ENCODE measurements at places on chromosomes 1 and 21. TPM values are rescaled to one million over a fixed set of nuclear protein-coding genes. Genes with fewer than 3 reads are reported as not detected.

DNA sequence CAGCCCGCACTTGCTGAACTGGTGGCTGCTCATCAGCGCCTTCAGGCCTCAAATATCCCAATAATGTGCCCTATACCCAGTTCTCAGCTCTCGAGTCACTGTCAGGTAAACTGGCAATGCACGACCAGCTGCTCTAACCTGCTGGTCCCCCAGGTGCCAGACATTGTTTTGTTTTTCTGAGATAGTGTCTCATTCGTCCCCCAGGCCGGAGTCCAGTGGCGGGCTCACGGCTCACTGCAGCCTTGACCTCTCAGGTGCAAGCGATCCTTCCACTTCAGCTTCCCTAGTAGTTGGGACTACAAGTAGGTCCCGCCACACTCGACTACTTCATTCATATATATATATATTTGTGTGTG, 1.0 kb upstream of the NADK start:
- H3K27ac ChIP-seq: peak overlapping the region; percentile 82
- DNase-seq: no peak
- H3K4me3 ChIP-seq: peak overlapping the region; percentile 86
- H3K27me3 ChIP-seq: no peaks in the 10 kb centered on the region

DNA sequence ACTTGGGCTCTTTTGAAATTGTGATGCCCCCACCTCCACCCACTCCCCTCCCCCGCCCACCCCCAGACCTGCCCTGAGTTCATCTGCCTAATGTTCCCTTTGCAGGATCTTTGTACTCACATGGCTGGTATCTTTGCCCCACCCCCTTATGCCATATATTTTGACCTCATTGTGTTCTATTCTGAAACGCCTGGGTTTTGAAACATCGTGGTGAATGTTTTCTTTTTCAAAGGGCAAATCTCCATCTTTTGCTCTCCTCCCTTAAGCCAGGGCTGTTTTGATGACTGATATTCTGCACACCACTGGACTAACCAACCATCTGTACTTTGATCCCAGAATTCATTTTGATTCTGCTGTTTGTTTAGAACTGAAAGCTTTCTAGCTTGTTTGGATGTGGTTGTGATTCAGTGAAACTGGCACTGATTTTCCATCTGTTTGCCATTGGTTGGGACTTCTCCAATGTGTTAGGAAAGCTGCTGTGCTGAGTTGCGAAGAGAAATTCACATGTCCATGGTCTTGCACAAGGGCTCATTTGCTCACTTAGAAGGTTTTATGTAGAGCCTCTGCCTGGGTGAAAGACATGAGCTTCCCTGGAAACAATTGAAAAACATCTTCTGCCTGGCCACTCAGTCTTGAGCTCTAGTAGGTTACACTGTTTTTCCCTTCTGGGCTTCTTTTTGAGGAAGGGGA, 16.5 kb downstream of the SMAP2 start:
- peak overlapping the region; percentile 75 for H3K27ac ChIP-seq
- DNase-seq: no peak
- no peaks in the 10 kb centered on the region for H3K36me3 ChIP-seq

- no peak overlapping the region for H3K4me3 ChIP-seq
- H3K27me3 ChIP-seq: no peaks in the 10 kb centered on the region
- H3K4me1 ChIP-seq: no peaks in the 10 kb centered on the region
- H3K36me3 ChIP-seq: no peaks in the 10 kb centered on the region
- H3K27ac ChIP-seq: no peak overlapping the region
These were observed 407.3 kb downstream of the USP25 start for GRCh38 chr21:16137106-16137505.

TTLL7 gene
- total RNA-seq: 16.2 TPM

- H3K4me3 ChIP-seq: no peak overlapping the region
- H3K36me3 ChIP-seq: no peaks in the 10 kb centered on the region
- H3K4me1 ChIP-seq: peaks cover 34% of the 10 kb centered on the region
- DNase-seq: no peak
- H3K27ac ChIP-seq: no peak overlapping the region
These were observed 75.0 kb downstream of the XCL2 start for GRCh38 chr1:168468822-168469221.

DNA sequence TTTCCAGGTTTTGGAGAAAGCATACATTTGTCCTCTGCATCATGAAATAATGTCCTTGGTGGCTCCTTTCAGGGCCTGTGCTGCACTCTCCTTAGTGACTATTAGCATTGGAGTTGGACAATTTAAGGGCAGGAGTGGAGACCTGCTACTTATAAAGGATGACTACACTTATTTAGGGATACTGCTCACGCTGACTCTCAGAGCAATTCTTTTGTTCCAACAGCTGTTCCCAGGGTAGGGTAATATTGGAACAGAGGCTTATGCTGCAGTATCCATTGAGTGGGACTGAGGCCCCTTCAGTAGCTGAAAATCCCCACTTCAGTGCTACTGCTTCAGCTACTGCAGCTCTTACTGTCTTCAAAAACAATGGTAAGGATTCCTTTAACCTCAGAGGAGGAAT, 84.6 kb downstream of the GPR88 start:
- no peak for DNase-seq
- H3K27me3 ChIP-seq: no peaks in the 10 kb centered on the region
- no peak overlapping the region for H3K27ac ChIP-seq

DNA sequence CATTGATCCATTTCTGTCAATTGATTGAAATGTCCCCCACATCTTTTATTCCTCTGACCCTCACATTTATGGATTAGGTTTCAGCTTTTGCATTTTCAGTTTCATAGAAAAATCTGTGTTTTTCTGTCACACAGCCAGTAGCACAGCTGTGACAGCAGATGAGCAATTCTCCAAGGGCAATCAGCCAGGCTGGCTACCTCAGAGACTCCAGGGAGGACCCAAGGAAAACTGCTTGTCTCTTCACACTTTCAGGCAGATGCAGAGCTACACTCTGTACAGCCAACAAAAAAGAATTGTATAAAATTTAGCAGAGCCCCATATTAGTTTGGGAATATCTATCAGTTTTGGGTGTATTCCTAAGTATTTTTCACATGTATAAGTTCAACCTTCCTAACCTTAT, 257.2 kb downstream of the LRRC7 start:
- no peaks in the 10 kb centered on the region for H3K4me1 ChIP-seq
- DNase-seq: no peak
- no peaks in the 10 kb centered on the region for H3K36me3 ChIP-seq
- H3K27me3 ChIP-seq: no peaks in the 10 kb centered on the region
- no peak overlapping the region for H3K4me3 ChIP-seq
- H3K27ac ChIP-seq: no peak overlapping the region

- DNase-seq: no peak
- no peak overlapping the region for H3K4me3 ChIP-seq
- H3K27ac ChIP-seq: no peak overlapping the region
- H3K27me3 ChIP-seq: peaks cover 16% of the 10 kb centered on the region
- H3K36me3 ChIP-seq: no peaks in the 10 kb centered on the region
These were observed 15.8 kb downstream of the CAMK2N1 start for GRCh38 chr1:20470194-20470593.

TEX38 gene
- total RNA-seq: not detected

DNA sequence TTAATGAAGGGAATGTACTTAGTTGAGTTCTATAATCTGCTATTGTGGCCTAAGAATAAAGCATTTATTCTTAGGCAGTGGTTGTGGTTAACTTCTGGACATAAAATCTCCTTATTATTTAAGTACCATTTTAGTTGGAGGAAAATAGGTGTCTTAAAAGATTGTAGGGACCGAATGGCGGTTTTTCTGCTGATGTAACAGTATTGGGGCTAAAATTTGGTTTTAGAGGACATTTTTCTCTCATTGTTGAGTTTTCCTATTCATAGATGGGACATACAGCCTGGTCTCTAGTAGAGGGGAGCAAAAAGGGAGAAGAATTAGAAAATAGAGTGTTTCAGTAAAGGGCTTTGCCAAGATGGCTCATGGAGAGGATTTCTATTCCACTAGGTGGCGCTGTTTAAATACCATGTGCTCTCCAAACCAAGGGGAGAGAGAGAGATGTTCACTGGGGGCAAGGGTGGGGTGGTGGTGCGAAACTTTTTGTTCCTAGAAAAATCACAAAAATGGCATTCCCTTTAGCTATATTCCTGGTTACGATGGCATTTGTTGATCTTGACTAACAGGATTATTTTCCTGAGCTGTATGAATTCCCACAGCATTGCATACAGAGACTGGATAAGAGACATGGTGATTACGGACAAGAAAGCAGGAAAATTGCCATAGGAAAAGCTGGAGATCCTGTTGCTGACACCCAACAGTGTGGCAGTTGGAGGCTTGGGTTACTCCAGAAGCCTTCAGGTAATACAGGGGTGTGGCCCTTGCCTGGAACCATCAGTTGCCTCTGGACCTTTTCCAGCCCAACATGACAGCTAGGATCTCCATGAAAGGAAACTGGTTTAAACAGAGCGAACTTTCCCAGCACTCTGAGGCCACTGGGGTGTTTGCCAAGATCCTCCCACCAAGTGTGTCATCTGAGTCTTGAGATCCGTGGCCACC, 18.2 kb upstream of the FCGR2A start:
- no peak for DNase-seq
- H3K36me3 ChIP-seq: no peaks in the 10 kb centered on the region
- no peak overlapping the region for H3K27ac ChIP-seq
- H3K4me3 ChIP-seq: no peak overlapping the region
- H3K4me1 ChIP-seq: peaks cover 3% of the 10 kb centered on the region

- H3K4me1 ChIP-seq: no peaks in the 10 kb centered on the region
- no peaks in the 10 kb centered on the region for H3K27me3 ChIP-seq
- H3K36me3 ChIP-seq: no peaks in the 10 kb centered on the region
- no peak for DNase-seq
- no peak overlapping the region for H3K4me3 ChIP-seq
These were observed 474.7 kb downstream of the NUF2 start for GRCh38 chr1:163796394-163796821.

- no peaks in the 10 kb centered on the region for H3K27me3 ChIP-seq
- no peak overlapping the region for H3K27ac ChIP-seq
These were observed 444.4 kb downstream of the LTN1 start for GRCh38 chr21:28548291-28548690.

CGN gene
- 62.5 TPM for total RNA-seq

DNA sequence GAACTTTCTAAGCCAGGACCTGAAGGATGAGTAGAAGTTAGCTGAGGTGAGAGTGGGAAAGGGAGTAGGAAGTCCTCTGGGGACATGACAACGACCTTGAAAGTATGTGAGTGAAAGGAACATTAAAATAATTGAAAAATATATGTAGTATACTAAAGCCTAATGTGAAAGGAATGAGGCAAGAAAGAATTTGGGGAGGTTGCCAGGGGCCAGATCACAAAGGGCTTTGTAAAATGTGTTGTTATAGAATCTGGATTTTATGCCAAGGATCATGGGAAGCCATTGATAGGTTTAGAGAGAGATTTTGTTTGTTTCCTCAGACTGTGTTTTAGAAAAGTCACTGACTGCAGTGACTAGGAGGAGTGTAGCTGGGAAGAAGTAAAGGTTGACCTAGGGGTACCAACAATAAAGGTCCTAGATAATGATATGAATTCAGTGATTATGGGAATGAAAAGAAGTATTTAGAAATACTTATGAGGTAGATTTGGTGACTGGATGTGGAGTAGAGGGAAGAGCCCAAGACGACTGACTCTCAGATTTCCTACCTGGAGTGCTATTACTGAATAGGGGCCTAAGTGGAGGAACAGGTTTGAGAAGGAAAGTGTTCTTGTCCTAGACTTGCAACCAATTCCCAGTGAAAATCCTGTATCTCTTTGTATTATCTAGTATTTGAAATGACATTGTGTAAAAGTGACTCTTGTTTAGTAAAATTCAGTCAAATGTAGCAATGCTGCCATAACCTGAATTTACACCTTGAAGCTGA, 179.8 kb downstream of the PHTF1 start:
- no peak for DNase-seq
- H3K27me3 ChIP-seq: no peaks in the 10 kb centered on the region
- no peaks in the 10 kb centered on the region for H3K36me3 ChIP-seq

DNA sequence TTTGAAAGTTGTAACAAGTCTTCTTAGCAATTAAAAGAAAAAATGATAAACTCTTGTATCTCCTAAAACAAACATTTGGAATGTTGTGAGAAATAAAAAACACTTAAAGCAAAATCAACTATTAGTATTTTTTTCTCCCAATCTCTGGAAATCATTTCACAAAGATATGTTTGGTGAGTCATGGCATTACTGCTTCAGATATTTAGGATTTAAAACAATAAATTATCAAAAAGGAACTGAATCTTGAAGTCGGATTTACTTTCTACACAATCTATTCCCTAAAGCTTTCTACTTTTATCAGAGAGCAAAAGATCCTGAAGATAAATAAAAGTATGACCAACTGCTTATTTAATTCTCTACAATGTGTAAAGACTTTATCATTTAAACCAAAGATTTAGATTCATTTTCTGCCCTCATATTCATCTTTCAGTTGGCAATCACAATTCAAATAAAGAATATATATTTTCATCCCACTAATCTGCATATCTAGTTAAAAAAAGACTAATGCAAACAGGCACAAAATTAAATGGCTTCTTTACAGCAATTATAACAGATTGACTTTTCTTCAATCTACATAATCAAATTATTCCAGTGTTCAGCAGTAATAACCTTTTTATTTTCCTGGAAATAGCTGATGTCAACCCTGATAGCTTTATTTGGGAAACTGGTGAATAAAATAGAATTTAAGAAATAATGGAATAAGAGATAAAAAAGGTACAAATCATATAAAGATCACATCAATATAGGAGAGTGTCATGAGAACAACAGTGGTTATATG, 230.0 kb downstream of the COP1 start:
- H3K4me1 ChIP-seq: no peaks in the 10 kb centered on the region
- no peaks in the 10 kb centered on the region for H3K27me3 ChIP-seq
- no peak overlapping the region for H3K27ac ChIP-seq
- no peaks in the 10 kb centered on the region for H3K36me3 ChIP-seq
- H3K4me3 ChIP-seq: no peak overlapping the region

GRCh38 chr1:233390842-233391737, 63.6 kb downstream of the MAP3K21 start:
- no peaks in the 10 kb centered on the region for H3K36me3 ChIP-seq
- H3K27ac ChIP-seq: no peak overlapping the region
- no peaks in the 10 kb centered on the region for H3K27me3 ChIP-seq
- H3K4me1 ChIP-seq: no peaks in the 10 kb centered on the region
- no peak overlapping the region for H3K4me3 ChIP-seq
- DNase-seq: no peak

E2F2 gene
- 0.32 TPM for total RNA-seq

- no peak overlapping the region for H3K4me3 ChIP-seq
- peaks cover 49% of the 10 kb centered on the region for H3K4me1 ChIP-seq
- H3K27ac ChIP-seq: peak overlapping the region; percentile 89
- H3K36me3 ChIP-seq: peaks cover 6% of the 10 kb centered on the region
These were observed 11.6 kb downstream of the TINAGL1 start for GRCh38 chr1:31587720-31588423.

DNA sequence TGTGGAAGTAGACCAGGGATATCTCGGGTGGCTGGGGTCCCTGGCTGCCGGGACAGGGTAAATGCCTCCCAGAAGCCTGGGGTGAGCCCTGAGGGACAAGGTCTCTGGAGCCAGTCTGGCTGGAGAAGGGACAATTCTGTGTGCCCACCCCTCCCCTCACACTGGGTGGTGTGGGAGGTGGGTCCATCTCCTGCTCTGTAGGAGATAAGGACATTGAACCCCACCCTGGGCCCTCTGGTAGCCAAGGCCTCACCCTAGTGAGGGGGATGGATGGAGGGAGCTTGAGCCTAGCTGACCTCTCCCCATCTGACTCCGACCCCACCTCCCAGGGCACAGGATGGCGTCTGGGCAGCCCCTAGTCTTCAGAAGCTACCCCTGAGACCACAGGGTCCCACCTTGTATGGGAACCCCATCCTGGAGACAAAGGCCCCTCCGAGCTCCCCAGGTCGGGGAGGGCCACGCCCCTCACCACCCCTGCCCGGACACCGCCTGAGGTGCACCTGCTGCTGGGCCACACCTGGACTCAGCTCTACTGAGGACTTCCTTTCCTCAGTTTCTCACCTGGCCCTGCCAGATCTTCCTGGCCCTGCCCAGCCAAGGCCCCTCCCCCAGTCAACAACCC, 4.3 kb downstream of the AGRN start:
- H3K27ac ChIP-seq: peak overlapping the region; percentile 77
- no peaks in the 10 kb centered on the region for H3K36me3 ChIP-seq
- peaks cover 27% of the 10 kb centered on the region for H3K4me1 ChIP-seq
